MV-4-11 (cell line): ENCODE measurements at places on chromosomes 5 and 9.

DNA sequence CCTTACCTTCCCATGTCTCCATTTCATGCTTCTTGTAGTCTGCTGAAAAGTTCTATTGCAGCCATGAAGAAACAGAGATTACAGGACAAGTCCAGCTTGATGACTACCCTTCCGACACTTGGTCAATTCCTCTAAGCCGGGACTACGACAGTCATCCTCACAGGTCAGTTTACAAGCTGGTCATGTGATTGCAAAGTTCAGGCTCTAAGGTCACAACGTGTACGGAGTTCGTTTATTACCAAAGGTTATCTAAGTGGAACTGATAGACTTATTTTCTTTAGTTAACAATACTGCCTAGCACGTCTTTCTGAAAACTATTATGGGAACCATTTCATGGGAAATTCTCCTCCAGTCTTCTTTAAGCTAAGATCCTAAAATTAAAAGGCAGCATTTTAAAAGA is 88.5 kb upstream of the NR5A1 start:
- no peak for DNase-seq

DNA sequence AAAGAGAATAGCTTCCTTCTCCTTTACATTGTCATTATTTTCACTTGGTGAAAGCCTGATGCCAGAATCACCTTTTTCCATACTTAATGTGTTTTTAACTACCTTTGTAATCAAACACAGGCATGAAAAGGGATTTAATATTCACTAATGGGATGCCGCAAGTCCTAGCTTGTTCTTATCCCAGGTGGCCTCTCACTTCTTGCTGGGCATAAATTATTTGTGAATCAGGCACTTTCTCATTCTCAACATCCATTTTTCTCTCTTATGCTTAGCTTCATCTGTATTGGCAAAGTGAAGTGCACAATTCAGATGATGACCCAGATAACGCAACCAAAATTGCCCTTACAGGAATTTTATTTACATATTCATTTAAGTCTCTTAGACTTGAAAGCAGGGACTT is 10.9 kb downstream of the ACTL7B start:
- DNase-seq = no peak

DNA sequence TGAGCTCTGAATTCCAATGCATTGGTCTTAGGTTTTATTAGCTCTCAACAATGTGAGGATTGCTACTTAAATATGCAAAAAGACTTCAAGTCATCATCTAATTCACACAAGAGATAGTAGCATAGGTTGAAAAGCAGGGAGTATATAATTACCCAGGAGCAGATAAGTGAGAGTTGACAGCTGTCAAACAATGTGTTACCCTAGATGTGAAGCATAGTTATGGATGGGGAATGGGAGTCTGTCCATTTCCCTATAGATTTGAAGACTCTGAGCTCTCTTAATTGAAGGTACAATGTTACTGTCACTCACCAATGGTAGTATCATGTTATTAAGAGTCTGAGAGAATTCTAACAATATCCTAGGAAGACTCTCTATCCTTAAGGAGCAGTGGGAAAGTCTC is 160.7 kb downstream of the KCTD16 start:
- no peak for DNase-seq

DNA sequence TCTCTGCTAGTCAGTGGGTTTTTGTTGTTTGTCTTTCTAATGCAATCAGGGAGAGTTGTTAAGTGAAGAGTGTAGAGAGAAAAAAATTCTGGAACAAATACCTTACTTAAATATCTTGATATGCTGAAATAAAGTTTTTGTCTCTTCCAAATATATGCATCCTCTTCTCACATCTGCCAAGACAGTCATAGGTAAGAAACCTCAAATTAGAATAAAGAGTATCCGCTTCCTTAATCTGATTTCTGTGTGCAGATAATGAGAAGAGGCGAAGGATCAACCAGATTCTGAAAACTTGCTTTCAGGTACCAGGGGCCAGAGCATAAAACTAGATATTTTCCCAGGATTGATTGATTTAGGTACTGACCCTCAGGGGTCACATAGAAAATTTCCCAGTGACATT is 11.3 kb upstream of the IL6ST start:
- DNase-seq = no peak

- DNase-seq = no peak
Observed at GRCh38 chr9:135174981-135175380, 87.5 kb downstream of the OLFM1 start.

DNA sequence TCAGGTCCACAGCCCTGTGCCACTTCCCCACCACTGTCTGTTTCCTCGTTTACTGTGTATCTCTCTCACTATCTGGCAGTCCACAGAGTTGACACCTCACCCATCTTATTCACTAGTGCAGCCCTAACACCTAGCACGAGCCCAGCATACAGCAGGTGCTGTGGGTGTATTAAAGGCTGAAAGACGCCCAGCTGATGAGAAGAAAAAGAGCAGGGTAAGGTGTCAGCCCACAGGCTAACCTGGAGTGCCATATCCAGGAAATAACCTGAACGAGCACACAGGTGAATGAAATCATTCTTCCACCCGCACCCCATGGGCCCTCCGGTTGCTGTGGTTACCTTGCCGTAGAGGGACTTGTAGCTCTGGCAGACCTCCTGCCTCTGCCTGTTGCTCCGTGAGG is 18.6 kb downstream of the ANXA6 start:
- no peak for DNase-seq

GRCh38 chr5:10581424-10581748 is 17.5 kb downstream of the ANKRD33B start:
- no peak for DNase-seq

DNA sequence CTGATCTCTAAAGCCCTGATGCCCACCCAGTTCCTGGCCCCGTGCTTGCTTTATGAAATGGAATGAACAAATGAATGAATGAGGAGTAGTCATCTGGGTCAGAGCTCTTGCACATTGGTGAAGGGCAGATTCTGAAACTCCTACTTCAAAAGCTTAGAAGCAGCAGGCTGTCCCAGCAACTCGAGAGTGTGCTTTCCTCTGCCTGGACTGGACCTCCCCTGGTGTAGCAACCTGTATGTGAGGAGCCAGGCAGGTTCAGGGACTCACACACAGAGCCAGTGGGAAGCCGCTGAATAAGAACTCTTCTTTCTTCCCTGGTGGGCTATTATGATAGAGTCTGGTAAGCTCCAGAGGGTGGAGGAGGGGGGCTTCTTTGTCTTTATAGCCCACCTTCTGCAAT is 396.4 kb downstream of the CDK5RAP2 start:
- DNase-seq = no peak

DNA sequence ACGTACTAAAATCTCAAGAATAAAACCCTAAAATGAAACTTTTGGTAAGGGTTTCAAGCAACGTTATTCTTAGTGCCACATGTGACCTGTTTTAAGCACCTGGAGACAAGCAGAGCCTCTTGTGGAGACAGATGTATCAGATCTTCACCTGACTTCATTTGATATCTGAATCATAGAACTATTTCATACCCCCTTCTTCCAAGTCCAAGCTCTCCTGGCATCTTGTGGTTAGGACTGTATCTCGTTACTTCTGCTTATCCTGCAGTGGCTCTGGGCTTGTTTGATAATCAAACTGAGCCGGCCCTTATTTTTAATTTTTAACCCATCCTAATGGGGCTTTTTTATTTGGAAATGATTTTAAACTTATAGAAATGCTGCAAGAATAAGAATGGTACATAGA is 11.1 kb upstream of the FSD1L start:
- no peak for DNase-seq

GRCh38 chr5:16160706-16161105 is 18.9 kb downstream of the MARCHF11 start:
- peak; percentile 44 for DNase-seq

DNA sequence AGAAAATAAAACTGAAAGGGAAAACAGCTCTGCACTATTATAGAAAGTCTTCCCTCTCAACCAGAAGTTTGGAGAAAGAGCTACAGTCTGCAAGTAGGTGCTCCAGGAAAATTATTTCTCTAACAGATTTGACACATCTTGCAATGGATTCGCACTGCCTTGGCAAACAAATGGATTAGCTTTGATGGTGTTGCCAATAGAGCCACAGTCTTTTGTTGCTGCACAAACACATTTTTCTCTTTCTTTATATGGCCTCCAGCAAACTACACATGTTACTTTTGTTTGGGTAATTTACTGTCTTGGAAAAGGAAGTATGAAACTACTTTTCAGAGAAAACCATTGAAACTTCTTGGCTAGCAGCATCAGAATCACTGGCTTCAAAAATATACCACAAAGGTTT is 523.1 kb downstream of the EFNA5 start:
- DNase-seq = no peak

GRCh38 chr5:425714-426113 is 17.3 kb upstream of the EXOC3 start:
- peak; percentile 29 for DNase-seq

DNA sequence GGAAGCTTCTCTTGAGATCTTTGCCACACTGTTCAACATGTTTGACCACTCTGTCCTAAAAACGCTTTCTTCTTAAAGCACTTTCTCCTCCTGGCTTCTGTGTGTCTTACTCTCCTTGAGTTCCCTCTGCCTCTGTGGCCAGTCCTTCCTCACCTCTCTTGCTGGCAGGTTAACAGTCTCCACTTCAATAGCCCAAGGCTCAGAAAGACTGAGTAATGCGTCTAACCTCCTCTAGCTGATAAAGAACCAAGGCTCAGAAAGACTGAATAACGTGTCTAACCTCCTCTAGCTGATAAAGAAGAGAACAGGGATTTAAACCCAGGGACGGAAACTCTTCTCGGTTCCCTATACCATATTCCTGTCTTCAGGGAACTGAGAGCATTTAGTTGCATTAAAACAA is 205.2 kb downstream of the AOPEP start:
- no peak for DNase-seq

- peak; percentile 49 for DNase-seq
Observed at GRCh38 chr5:173762930-173763329, 125.2 kb upstream of the CPEB4 start.

- DNase-seq = no peak
Observed at GRCh38 chr5:6261256-6261655, 117.1 kb downstream of the MED10 start.

GRCh38 chr9:17799369-17799768 is 220.5 kb downstream of the SH3GL2 start:
- DNase-seq = peak; percentile 60

- no peak for DNase-seq
Observed at GRCh38 chr5:149621415-149622098, 40.3 kb downstream of the ARHGEF37 start.

GRCh38 chr5:88785746-88786565 is 97.0 kb downstream of the MEF2C start:
- no peak for DNase-seq

DNA sequence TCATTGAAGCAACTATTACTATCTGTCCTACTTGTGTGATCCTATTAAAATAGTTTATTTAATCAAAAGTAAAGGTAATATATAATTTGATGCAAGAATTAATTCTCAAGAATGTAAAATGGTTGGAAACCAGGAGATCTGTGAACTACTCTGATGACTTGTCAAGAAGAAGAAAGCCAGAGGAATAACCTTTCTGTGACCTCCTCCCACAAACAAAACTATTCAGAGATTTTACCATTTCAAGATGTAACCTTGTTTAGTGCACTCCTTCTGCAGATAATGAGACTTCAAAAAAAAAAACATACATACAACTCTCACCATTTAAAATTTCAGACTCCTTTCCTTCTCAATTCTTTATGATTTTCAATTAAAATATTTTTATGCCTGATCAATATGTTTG is 79.5 kb downstream of the RFX3 start:
- DNase-seq = no peak

- no peak for DNase-seq
Observed at GRCh38 chr9:133290751-133291302, 15.8 kb upstream of the ABO start.

GRCh38 chr5:131186561-131187256 is 16.0 kb downstream of the LYRM7 start:
- no peak for DNase-seq

DNA sequence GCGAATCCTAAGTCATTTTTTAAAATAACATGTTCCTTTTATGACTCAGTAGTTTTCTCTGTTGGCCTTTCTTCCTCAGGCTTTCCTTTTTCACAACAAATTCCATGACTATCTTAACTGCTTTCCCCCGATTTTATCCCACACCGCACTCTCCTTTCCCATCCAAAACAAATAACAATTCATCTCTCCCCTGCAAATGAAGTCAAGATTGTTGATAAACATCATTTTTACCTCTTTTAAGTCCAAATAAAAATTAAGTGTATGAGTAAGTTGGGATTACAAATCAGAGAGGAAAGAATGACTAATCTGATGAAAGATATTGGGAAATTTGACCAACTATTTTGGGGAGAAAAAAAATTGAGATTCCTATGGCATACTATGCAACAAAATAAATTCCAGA is 47.3 kb downstream of the SEC61B start:
- DNase-seq = no peak

- peak; percentile 45 for DNase-seq
Observed at GRCh38 chr9:84224246-84224645, 116.3 kb downstream of the SLC28A3 start.

DNA sequence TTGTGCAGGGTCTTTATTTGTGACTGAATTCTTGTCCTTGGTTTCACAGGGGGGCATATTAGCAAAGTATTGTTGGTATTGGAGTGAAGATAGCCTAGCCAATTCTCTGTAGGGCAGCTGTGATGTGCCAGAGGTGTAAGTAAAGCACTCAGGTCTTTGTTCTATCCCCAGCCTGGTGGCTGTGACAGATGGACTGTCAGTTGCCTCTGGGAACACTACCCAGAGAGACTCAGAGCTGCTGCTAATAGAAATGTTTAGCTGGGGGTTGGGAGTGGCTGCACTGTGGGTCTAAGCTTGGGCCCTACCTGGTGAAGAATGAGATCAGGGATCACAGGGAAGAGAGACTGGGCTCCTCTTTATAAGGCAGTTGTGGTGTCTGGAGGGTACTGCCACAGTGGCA is 1006.5 kb upstream of the TYRP1 start:
- no peak for DNase-seq

DNA sequence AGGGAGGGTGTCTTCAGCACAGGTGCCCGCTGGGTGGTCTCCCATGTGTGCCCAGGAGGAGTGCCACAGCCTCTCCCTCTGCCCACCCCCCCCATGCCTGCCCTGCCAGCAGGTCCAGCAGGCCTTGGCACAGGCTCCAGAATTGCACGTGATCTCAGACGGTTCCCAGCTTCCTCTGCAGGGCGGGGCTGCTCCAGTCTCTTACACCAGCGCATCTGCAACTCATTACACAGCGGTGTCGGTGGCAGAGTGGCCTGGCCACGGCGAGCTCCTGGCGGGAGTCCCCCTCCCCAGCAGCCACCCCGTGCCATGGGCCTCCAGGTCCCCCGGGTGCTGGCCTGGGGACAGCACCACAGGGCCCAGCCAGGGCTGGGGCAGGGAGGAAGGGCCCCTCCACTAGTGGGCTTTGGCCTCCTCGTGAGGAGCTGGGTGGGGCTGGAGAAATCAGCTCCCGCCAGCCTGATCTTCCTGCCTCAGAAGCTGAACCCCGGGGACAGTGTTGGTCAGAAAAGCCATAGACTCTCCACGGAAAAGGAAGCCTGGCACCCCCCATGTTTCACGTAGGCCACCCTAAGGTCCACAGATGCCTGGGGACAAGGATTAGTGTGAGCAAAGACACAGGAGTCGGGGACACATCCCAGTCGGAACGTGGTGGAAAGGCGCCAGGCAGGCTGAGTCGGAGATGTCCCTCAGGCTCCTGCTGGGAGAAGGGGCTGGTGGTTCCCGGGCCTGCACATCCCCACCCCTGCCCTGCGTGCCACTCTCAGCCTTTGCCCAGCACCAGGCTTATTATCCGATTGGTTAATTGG is 40.2 kb downstream of the RXRA start:
- peak; percentile 61 for DNase-seq
